ENCODE measurements at places on chromosomes 6 and 20.

- DNase-seq = no peak
These were observed 954 bp upstream of the BLCAP start for GRCh38 chr20:37528446-37529213.

DNA sequence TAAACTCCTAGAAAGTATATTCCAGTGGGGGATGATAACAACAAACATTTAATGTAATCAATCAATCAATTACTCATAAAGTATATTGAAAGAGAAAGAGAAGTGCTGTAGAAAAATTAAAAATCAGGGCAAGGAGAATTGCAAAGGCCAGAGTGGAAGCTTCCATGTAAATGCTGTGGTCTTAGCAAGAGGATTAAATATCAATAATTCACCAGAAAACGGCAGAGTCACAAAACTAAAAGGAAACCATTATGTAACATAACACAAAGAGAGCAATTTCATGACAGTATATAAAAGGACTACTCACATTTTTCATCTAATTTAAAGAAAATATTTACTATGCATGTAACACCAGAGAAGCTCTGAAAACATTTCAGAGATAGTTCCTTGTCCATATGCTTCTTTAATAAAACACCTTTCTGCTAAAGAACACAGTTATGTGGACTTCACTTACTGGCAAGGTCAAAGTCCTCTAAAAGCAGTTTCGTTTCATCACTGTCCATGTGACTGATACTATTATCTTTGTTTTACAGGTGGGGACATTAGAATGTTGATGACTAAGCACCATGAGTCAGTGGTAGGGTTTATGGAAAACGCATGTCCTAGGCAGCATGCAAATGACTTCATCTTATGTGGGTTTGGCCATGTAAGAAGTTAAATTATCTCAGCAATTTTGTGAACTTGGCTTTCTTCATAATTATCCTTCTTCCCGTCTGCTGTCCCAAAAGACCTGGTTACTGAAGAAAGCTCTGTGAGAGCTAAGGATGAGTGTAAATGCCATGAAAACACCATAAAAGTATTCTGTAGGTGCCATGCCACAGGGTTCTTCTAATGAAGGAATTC, 185.8 kb upstream of the TENT5A start:
- no peak for DNase-seq

DNA sequence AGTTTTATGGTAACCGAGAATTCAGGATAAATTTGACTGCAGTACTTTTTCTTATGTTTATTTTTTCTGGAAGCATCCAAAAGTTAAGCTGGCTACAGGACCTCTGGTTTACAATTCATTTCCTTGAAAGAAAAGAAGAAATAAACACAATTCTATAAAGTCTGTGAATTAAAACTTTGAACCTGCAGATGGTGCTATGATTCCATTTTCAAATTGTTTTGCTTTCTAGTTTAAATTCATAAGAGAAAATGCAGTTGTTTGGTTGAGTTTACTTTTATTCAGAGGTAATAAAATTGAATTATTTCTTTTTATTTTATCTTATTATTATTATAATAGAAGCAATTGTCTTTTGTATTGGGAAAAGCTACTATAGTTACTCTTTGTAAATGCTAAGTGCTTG, 1.8 kb upstream of the VIP start:
- no peak for DNase-seq

GRCh38 chr20:44961870-44962267, 1.7 kb upstream of the TOMM34 start:
- DNase-seq = no peak

- DNase-seq = no peak
These were observed 2.0 kb downstream of the GLP1R start for GRCh38 chr6:39050453-39051112.

DNA sequence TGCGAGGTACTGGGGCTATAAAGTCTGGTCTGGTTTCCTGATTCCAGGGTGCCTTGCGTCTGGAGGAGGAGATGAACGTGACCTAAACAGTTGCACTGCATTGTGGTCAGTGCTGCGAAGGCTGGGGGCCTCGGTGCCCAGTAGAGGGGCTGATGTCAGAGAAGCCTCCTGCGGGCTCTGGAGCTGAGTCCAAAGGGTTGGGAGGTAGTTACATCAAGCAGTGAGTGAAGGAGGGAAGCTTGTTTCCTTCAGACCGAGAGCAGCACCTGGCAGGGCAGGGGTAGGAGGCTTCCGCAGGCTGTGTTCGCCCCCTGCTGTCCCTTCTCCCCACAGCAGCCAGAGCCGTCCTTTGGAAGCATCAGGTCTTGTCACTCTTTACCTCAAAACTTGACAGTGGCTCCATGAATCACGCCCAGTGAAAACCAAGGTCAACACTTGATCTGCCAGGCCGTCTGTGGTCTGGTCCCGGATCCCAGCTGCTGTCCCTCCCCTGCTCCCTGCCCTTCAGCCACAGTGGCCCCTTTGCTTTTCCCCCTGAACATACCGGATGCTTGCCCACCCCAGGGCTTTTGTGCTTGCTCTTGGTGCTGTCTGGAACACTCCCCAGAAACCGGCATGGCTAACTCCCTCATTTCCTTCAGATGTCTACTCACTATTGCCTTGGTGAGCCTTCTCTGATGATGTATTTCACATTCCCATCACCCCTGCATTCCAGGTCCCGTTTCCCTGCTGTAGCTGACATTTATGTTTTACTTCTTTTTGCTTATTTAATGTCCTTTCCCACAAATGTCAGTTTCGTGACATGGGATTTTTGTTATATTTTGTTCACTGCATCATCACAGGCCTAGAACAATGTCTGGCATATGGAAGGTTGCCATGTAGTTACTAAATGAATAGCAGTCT, 7.0 kb downstream of the DYNLRB1 start:
- peak; percentile 32 for DNase-seq

GRCh38 chr6:112997421-112998085, 650.4 kb downstream of the RFPL4B start:
- DNase-seq = no peak

- no peak for DNase-seq
These were observed 950 bp downstream of the KCTD20 start for GRCh38 chr6:36443471-36444428.

- peak; percentile 59 for DNase-seq
These were observed 105.5 kb upstream of the MYL9 start for GRCh38 chr20:36435592-36436541.

GRCh38 chr6:43738877-43739641, 31.0 kb upstream of the VEGFA start:
- no peak for DNase-seq

DNA sequence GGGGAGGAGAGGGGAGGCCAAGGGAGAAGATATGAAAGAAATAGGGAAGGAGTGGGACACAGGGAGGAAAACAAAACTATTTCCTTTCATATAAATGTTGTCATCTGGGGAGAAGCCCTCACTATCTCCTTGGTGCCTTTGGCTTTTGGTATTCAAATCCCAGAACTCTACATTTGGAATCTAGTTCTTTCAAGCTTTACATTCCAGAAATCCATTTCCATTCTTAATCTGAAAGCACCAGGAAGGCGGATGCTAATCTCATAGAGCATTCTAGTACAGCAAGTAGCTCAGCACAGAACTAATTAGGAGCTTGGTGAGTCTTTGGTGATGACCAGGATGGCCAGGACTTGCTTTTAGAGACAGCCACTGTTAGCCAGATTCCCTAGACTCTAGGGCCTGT, 177.9 kb downstream of the KIF16B start:
- no peak for DNase-seq

DNA sequence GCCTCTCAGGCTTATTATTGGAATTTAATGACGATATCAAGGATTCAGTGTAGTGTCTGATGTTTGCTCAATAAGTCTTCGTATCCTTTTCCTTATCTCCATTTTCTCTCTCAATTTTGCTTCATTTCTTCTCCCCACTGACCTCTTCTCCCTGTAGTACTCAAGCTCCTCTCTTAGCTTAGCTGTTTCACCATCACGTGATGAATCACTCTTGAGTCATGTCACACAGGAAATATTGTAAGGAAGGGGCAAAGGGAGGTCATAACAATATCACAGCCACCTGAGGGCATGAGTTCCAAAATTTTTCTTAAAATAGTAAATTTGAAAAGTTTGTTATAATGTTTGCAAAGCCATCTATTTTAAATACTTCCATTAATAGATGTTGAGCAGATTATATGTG, 392.2 kb upstream of the MARCKS start:
- no peak for DNase-seq
